Activated naive CD8-positive, alpha-beta T cell treated with anti-CD3 and anti-CD28 coated beads, Interleukin-2, amount 10 ng/mL, durations not matched to agents 7 days and 5 days (primary cell): ENCODE measurements at places on chromosomes 1 and 21. TPM values are rescaled to one million over a fixed set of nuclear protein-coding genes. Genes with fewer than 3 reads are reported as not detected.

DNA sequence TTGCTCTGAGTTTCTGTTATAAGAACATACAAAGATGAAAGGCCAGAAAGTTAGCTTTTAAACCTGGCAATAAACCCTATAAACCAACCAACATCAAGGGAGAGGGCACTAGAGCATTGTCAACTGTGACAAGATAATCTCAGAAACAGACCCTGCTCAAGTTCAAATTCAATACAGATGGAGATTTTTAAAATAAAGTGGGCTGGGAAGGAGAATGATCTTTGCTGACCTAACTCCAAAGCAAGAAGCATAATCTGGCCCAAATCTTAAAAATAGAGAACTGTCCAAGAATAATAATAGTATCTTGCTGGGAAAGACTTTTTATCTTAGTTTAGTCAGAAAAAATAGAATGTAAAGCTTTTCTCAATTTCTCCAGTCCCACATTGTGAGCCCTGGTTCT lies 485.5 kb downstream of the DISC1 start:
- peaks cover 31% of the 10 kb centered on the region for H3K27me3 ChIP-seq
- no peak for DNase-seq

The GREM2 gene
- total RNA-seq: not detected

- H3K4me1 ChIP-seq: peaks cover 7% of the 10 kb centered on the region
- no peak for DNase-seq
- no peak overlapping the region for H3K27ac ChIP-seq
- peaks cover 34% of the 10 kb centered on the region for H3K36me3 ChIP-seq
- no peak overlapping the region for H3K4me3 ChIP-seq
Observed at GRCh38 chr1:246597340-246597739, 31.1 kb downstream of the CNST start.

GRCh38 chr1:200561856-200562214 lies 58.7 kb downstream of the KIF14 start:
- H3K4me1 ChIP-seq: peaks cover 7% of the 10 kb centered on the region
- H3K27ac ChIP-seq: no peak overlapping the region
- H3K27me3 ChIP-seq: no peaks in the 10 kb centered on the region
- no peak overlapping the region for H3K4me3 ChIP-seq

DNA sequence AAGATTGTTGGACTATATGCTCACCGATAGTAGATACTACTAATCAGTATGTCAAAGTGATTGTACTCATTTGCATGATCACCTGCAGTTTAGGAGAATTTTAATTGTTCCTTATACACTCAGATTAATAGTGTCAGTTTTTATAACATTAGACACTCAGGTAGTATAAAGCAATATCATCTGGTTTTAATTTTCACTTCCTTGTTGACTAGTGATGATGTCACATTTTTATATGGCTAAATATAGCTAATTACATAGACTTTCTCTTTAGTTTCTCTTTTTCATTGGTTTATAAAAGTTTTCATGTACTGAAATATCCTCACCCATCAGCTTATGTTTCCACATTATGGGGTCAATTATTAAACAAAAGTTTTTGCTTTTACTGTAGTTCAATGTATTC lies 1332.4 kb upstream of the ADGRL2 start:
- H3K36me3 ChIP-seq: no peaks in the 10 kb centered on the region
- DNase-seq: no peak
- no peaks in the 10 kb centered on the region for H3K27me3 ChIP-seq
- H3K27ac ChIP-seq: no peak overlapping the region
- H3K4me3 ChIP-seq: no peak overlapping the region

GRCh38 chr21:44569861-44570517 lies 3.5 kb upstream of the KRTAP10-4 start:
- H3K27me3 ChIP-seq: no peaks in the 10 kb centered on the region
- H3K4me1 ChIP-seq: peaks cover 5% of the 10 kb centered on the region
- H3K4me3 ChIP-seq: no peak overlapping the region
- H3K27ac ChIP-seq: no peak overlapping the region
- DNase-seq: no peak

The LDLRAD1 gene
- total RNA-seq: not detected

- no peak overlapping the region for H3K27ac ChIP-seq
- H3K36me3 ChIP-seq: no peaks in the 10 kb centered on the region
- H3K4me3 ChIP-seq: no peak overlapping the region
- DNase-seq: no peak
Observed at GRCh38 chr1:41435570-41436178, 48.8 kb downstream of the EDN2 start.

GRCh38 chr1:117638759-117639158 lies 32.9 kb downstream of the TENT5C start:
- peaks cover 37% of the 10 kb centered on the region for H3K27me3 ChIP-seq
- no peaks in the 10 kb centered on the region for H3K36me3 ChIP-seq

DNA sequence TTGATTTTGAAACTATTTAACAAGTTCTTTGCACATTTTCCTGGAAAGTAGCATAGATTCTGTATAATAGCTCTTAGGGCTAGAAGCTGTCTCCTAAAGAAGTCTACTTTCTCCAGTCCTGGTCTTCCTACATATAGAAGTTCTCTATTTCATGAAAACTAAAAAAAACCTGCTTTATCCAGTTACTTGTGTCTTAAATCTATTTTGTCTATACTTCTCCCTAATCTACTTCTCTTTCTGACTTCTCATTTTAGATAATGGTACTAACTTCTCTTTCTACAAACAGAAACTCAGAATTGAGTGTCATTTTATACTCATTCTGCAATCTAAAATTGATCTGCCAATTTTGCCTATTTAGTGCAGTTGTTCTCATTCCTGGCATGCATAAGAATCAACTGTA lies 28.7 kb downstream of the PDE4B start:
- H3K4me3 ChIP-seq: no peak overlapping the region
- H3K27ac ChIP-seq: no peak overlapping the region
- H3K36me3 ChIP-seq: no peaks in the 10 kb centered on the region
- H3K27me3 ChIP-seq: peaks cover 34% of the 10 kb centered on the region
